ENCODE measurements at places on chromosomes 1 and 21.

DNA sequence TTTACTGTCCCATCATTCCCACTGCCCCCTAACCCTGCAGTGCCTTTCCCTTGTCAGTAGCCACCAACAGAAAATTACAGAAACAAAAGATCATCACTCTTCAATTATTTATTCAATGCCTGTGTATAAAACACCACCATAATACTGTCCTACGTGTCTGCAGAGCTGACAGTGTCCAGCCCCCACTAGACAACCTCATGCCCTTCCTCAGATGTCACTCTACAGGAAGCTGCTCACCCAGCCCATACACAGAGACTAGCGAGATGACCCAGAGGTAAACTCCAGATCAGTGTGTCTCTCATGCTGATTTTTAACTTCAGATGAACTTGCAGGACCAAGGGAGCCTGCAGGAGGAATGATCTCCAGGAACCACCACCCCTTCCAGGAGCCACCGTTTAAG, 51.3 kb upstream of the GJA5 start:
- no peak for DNase-seq

- DNase-seq, result no peak
Measured at GRCh38 chr1:195785830-195786229, 822.4 kb downstream of the KCNT2 start.

GRCh38 chr1:60535713-60536112, 462.1 kb upstream of the C1orf87 start:
- DNase-seq, result no peak

GRCh38 chr1:10225573-10225972, 15.2 kb downstream of the KIF1B start:
- DNase-seq, result no peak

DNA sequence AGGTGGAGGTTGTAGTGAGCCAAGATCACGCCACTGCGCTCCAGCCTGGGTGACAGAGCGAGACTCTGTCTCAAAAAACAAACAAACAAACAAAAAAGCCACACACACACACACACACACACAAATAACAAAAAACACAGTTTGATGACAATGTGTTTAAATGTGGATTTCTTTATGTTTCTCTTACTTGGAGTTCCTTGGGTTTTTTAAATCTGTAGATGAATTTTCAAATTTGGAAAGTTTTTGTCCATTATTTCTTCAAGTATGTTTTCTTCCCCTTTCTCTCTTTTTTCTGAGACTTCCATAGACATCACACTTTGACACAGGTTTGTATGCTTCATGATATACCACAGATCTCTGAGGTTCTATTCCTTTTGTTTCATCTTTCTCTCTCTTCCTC, 12.1 kb upstream of the PPIE start:
- no peak for DNase-seq

- peak; percentile 50 for DNase-seq
Measured at GRCh38 chr1:20358761-20359263, 68.1 kb downstream of the VWA5B1 start.

DNA sequence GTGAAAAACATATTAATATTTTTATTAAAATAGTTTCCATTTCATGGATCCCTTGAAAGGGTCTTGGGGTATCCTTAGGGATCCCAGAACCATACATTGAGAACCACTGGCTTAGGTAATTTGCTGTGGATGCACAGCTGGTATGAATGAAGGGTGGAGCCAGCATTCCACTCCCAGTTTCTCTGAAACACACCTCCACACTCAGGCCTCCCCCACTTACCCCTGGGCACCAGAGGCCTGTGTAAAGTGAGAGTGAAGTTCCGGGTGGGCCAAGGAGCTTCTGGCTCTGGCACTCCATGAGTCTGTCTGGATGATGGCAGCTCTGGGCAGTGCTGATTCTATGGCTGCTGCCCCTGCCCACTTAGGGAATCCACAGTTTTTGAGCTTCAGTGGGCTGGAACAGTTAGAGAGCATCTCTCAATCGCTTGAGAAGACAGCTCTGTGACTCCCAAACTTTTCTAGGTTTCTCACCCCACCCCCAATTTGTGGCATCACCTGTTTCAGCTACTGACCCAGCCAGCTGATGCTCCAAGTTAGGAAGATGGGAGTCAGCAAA, 57.8 kb upstream of the CD1D start:
- DNase-seq, result no peak

GRCh38 chr1:164805399-164805798, 246.4 kb downstream of the PBX1 start:
- DNase-seq, result no peak

GRCh38 chr1:171403393-171403792, 81.9 kb upstream of the PRRC2C start:
- no peak for DNase-seq

- DNase-seq, result peak; percentile 72
Measured at GRCh38 chr1:8858888-8859706, 19.4 kb downstream of the ENO1 start.

DNA sequence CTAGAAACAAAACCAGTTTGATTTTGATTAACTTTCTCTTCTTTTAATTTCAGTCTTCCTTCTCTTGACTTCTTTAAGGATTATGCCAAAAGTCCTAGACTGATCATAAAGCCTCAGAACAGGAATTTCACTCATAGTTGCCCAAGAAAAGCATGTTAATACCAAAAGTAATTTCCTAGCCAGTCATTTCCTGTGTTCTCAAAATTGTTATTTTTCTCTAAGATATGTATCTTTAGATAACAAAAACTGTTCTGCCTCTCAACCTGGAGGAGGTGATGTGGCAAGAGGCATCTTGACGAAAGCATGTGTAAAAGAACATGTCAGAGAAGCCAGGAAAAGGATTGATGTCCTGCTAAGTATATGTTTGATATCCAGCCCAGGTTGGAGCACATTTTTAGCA, 78.0 kb upstream of the IPO9 start:
- DNase-seq, result no peak

DNA sequence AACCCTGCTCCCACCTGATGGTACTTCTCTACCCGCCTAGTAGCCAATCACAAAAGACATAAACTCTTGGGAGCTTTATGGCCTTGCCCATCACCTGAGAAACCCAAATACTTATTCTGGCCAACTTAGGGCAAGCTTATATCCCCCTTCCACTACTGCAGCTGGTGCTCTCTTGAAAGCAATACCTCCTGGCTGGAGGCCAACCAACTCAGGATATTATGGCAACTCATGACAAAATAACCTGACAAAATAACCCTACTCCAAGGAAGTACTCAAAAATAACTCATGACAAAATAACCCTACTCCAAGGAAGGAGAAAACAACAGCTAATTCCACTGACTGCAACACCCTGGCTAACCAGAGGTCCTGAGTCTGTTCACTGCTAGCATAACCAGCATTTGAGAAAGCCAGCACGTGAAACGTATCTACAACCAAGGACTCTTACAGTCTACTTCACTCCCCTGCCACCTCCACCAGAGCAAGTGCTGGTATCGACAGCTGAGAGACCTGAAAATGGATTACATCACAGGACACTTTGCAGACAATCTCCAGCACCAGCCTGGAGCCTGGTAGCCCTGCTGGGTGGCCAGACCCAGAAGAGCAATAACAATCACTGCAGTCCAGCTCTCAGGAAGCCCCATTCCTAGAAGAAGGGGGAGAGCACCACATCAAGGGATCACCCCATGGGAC, 179.9 kb downstream of the COL24A1 start:
- no peak for DNase-seq

DNA sequence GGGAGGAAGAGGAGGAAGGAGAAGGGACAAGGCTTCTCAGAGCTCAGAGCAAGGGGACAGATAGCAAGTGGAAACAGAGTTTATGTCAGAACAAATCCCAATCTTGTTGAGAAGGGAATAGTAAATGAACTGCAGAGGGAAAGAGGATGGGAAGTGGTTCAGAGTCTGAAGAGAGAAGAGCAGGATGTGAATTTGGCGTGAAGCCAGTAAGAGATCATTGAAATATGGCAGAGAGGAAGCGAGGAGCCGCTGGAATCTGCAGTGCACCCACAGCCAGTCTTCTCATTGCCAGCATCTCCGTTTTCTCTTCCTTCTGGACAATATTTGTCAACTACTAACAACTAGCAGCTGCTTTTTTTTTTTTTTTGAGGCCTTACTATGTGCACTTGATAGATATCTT, 19.1 kb downstream of the OLFML3 start:
- no peak for DNase-seq

- no peak for DNase-seq
Measured at GRCh38 chr1:231580874-231581273, 45.7 kb upstream of the DISC1 start.

GRCh38 chr1:207259391-207259790, 62.1 kb upstream of the CD55 start:
- no peak for DNase-seq

GRCh38 chr1:225766967-225767633, 10.5 kb upstream of the SRP9 start:
- DNase-seq, result no peak

DNA sequence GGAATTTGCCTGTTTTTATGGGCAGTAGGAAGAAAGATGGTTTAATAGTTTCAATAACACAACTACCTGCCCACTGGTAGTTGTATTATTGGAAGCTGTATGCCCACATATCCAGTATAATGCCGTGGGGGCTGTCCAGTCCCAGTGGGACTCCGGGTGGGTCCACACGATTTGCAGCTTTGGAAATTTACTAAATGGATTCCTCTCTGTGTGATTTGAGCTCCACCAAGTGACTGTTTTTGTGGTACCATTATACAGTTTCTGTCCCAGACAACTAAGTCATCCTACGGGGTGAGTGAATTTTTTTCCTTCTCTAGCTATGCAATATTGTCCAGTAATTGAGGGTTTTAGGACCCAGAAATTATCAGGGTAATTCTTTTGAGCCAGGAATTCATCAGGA, 86.8 kb downstream of the PLA2G4A start:
- no peak for DNase-seq
